ENCODE measurements at places on chromosomes 2 and 18. TPM values are rescaled to one million over a fixed set of nuclear protein-coding genes. Genes with fewer than 3 reads are reported as not detected.

- DNase-seq, result no peak
These were observed 27.9 kb upstream of the RPE start for GRCh38 chr2:209974576-209974975.

DNA sequence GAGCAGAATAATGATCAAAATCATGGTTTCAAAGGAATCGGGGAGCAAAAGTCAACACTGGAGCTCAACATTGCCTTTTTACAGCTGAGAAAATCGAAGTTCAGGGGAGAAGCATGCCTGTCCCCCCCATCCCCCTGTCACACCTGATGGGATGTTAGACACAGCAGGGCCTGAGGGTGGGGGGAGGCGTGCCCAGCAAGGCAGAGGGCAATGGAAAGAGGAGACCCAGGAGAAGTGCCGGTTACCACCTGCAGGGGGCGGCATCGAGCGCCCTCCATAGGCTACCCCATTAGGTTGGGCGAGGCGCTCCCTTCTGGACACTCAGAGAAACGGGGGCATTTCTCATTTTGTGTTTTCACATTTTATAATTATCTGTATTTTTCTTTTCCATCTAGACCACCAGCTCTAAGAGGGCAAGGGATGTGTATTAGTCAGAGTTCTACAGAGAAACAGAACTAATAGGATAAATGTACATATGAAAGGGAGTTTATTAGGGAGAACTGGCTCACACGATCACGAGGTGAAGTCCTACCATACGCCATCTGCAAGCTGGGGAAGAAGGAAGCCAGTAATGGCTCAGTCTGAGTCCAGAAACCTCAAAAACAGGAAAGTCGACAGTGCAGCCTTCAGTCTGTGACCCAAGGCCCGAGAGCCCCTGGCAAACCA is 271.3 kb downstream of the LRATD1 start:
- peak; percentile 20 for DNase-seq

GRCh38 chr2:64987001-64987955 is 1.9 kb upstream of the SLC1A4 start:
- no peak for DNase-seq

GRCh38 chr2:112836163-112836560 is 417 bp downstream of the IL1B start:
- no peak for DNase-seq

Gene DARS1
- 49.0 TPM for polyA plus RNA-seq

DNA sequence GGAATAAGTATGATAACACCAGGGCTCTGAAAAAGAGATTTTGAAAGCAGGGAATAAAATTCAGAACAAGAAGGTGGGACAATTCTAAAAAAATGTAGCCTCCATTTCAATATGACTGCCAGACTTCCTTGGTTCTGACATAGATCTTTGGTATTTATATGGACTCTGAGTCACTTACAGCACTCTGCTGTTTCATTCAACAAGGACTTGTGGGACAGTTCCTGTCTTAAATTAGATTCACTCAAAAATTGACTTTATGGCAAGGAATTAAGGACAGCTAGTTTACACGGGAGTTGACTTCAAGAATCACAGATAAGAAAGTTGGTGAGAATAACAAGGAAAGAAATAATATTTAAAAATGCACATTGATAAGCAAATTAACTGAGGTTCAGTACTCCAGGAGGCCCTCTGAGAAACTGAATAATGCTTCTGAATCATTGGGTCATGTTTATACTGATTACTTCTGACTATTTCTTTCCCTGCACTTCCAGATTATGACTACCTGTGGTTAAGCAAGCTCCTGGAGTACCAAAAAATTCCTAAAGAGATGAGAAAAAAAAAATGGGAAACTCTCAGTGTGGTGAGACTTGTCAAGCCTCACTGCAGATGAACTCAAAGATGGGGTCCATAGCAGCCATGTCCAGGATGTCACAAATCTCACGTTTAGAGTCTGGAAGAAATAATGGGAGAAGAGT is 828.3 kb upstream of the PIK3C3 start:
- DNase-seq, result no peak

- no peak for DNase-seq
These were observed 13.2 kb upstream of the MARCHF4 start for GRCh38 chr2:216385478-216385877.

Gene SPEG
- polyA plus RNA-seq, result 21.9 TPM

GRCh38 chr18:32770666-32771168 is 2.1 kb downstream of the KLHL14 start:
- peak; percentile 15 for DNase-seq

Gene TXNL1
- 42.9 TPM for polyA plus RNA-seq

Gene LIMS2
- 139 TPM for polyA plus RNA-seq

Gene SOX11
- 0.05 TPM for polyA plus RNA-seq

DNA sequence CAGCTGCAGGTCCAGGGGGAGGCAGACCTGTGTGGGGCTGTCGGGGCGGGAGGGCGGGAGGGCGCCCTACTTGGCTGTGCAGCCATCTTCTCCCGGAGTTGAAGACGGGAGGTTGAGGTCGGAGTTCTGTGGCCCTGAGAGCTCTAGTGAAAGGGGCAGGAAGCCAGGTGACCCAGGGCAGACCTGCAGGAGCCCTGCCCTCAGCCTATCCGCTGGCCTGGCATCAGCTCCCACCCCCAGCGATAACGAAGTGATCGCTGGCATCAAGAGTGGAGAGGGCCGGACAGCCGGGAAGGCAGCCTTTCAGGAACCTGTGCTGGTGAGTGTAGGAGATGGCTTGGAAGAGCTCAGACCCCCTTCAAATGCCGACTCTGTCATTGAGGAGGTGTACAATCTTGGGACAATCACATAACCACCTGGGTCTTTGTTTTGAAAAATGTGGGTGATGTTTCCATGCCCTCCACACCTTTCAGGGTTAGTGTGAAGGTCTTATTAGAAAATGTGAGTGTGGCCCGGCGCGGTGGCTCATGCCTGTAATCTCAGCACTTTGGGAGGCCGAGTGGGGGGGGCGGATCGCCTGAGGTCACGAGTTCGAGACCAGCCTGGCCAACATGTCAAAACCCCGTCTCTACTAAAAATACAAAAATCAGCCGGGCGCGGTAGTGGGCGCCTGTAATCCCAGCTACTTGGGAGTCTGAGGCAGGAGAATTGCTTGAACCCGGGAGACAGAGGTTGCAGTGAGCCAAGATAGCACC is 1.3 kb downstream of the ARHGEF4 start:
- DNase-seq, result peak; percentile 91

GRCh38 chr2:120465989-120466703 is 120.2 kb downstream of the INHBB start:
- no peak for DNase-seq

Gene VRK2
- polyA plus RNA-seq, result 4.7 TPM

DNA sequence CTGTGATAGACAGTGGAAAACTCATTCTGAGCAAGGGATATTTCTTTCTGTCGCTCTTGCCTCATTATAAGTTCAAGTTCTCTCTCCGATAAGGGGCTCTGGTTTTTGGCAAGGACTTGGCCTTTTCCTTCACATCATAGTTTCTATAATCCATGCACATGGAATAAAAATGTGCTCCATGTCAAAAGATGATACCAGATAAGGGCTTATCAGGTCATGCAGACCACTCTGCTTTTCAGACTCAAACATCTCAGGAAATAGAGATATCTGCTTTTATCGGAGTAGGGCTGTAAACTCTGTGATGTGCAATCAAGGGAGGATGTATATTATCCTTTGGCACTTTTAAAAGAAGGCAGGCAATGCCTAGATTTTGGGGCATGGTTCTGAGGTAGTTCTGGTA is 45.0 kb upstream of the DARS1 start:
- DNase-seq, result no peak

DNA sequence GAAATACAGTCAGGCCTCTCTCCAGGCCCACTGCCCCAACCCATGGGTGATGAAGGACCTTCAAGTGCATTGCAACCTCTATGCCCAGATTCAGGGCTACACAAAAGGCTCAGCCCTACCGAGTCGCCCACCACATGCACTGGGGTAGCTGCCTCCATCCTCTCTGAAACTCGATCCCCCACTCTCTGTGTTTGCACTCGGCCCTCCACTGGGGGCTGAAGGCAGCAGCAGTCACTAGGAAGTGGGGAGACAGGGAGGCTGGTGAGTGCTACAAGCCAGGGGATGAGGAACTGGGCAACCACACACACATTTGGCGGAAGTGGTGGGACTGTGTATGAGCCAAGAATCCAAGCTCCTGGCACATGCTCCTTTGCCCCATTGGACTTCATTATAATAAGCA is 94.6 kb downstream of the CERS6 start:
- no peak for DNase-seq

DNA sequence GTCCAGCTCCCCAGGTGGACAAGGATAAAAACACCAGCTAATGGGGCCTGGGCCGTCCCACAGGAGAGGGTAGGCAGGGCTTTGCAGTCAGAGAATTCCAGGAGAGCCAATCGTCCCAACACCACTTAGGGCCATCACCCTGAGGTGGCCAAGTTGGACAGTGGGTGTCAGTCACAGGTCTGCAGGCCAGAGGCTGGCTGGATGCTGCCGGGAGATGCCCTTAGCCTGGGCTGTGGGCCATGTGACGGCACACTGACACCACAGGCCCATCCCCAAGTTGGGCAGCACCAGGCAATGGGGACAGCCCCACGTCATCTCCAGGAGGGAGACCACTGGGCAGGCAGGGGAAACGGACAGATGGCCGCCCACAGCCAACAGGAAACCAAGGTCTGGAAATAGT is 53.9 kb downstream of the KIF1A start:
- DNase-seq, result no peak

Gene ARHGAP25
- 1.4 TPM for polyA plus RNA-seq

GRCh38 chr2:10873171-10873570 is 38.6 kb upstream of the KCNF1 start:
- no peak for DNase-seq

Gene SOWAHC
- polyA plus RNA-seq, result 3.2 TPM

GRCh38 chr2:37898448-37898847 is 26.6 kb upstream of the RMDN2 start:
- DNase-seq, result no peak

DNA sequence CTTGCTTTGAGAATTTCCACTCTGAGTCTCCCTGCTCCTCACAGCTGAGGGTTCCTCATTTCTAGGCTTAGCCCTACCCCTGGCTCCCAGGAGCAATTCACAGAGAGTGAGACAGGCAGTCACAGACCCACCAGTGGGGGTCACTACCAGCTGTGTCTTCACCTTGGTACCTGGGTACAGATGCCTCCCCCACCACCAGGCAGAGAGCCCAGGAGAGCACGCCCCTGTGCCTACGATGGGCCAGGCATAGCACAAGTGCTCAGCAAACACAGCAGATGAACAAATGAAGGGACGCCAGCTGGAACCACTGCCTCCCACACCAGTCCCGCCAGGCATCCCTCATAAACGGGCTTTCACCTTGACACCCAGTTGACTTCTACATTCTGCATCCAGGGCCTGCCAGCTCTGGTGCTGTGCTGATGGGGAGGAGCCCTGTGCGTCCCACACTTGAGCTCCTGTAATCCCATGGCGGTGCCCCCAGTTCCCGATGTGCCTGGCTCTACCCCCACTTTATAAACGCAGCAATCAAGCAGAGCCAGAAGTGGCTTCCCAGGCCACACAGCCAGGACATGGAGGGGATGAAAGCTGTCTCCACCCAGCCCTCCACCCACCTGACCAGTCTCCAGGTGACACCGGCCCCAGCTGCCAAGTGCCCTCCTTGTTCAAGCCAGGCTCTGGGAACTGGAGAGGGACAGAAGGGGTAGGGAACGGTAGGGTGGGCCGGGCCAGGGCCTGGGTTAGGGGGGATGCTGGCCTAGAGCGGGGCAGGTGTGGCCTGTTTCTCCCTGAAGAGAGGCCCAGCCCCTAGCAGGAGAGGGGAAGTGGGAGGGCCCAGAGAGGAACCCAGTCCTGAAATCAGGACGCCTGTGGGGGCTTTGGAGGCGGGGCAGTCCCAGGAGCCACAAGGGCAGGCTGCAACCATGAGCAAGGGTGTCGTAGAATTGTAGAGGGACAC is 42.5 kb downstream of the SCTR start:
- no peak for DNase-seq

Gene BCL2L11
- 4.4 TPM for polyA plus RNA-seq

Gene MOGAT1
- polyA plus RNA-seq, result not detected

DNA sequence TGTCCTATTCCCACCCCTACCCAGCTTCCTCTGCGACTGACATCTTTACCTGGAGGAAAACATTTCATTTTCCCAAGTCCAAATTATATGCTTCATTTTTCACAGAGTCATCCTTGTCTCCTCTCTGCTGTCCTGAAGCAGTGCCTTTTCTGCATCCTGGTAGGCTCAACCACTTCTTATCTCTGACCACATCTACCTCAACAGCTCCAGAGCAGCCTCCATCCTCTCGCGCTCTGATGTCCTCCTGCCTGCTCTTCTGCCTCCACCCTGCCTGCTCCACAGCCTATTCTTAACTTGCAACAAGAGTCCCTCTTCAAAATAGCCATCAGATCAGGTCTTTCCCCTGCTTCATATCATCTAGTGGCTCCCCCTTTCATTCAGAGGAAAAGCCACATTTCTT is 457.1 kb downstream of the PARD3B start:
- DNase-seq, result no peak

DNA sequence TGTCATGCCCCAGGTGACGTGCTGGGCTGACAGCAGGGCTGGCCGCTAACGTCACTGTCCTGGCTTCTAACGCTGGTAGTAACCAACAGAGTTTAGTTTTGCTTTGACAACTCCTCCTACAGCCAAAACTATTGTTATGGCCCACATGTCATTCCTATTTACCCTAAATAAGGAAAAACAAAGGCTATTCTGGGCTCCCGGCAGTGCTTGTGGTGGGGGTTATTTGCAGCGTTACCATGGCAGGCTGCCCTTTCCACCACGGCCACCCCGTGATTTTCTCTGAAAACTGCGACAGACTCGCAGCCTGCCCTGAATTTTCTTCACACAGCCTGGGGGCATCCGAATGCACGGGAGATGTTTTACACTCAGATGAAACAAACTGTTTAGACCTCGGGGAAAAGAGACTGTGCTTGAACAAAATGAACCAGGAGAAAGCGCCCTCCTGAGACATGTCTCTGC is 115.2 kb downstream of the FAM210A start:
- no peak for DNase-seq

- no peak for DNase-seq
These were observed 21.2 kb upstream of the ACVR1 start for GRCh38 chr2:157897106-157897971.

- no peak for DNase-seq
These were observed 74.5 kb downstream of the LRRFIP1 start for GRCh38 chr2:237701859-237702390.

DNA sequence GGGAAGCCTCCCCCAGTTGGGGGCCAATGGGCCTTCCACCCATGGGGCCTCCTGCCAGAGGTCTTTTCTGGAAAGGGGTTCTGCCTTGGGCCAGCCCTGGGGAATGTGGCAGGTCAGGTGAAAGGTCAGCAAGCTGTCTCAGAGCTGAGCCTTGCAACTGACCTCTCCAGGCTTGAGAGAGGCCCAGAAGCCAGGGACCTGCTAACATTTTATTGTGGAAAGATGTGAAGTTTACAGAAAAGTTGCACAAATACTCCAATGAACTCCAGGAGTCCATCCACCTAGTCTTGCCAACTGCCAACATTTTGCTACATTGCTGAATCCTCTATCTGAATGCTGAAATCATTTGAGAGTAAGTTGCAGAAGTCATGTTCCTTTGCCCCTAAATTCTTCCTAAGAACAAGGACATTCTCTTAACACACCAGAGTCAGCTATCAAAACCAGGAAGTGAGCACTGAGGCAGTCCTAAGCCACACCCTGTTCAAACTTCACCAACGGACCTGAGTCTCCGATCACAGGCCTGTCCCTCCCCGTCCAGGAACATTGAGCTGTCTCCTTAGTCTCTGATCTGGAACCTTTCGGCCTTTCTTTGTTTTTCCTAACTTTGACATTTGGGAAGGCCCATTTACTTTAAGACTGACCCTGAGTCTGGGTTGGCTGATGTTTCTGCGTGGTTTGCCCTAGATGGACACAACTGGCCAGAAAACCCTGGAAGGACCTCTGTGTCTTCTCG is 4.0 kb downstream of the SNORC start:
- no peak for DNase-seq

GRCh38 chr2:131067465-131068125 is 25.7 kb downstream of the FAM168B start:
- no peak for DNase-seq

Gene CYS1
- polyA plus RNA-seq, result 51.3 TPM
